ENCODE measurements at places on chromosomes 3 and 15.

DNA sequence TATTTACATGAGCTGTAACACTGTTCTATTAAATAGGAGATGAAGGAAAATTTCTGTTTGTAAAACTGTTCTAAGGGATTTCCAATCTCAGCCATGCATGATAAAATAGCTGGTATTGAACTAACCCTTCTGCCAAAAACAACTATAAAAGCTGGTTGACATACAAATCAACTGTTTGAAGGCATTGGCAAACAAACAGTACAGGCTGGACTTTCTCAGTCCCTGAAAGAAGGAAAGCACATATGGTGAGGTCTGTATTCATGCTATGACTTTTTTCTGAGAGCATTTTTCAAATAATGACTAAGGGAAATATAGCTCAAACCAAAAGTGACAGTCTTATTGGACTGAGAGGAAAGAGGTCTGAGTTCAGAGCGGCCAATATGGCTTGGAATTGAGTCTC, 117.0 kb upstream of the CCDC54 start:
- H3K27me3 ChIP-seq, result peaks cover 37% of the 10 kb centered on the region
- no peak overlapping the region for H3K4me3 ChIP-seq

DNA sequence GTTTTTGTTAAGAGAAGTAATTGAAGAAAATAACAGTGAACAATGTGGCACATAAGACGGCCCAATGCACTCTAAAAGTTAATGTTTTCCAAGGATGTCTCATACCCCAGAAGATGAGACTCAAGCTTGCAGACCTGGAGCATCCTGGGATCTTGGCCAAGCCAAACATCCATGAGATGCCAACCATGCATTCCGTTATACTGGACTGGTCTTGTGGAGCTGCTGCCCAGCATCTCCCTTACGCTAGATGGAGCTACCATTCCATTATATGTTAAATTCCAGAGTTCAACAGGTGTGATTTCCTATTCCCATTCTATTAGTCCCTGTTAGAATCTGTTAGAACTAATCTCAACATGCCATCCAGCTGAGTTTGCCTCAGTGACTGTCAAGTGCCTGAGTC, 181.8 kb downstream of the PDCD6IP start:
- no peaks in the 10 kb centered on the region for H3K4me1 ChIP-seq
- no peaks in the 10 kb centered on the region for H3K27me3 ChIP-seq
- H3K27ac ChIP-seq, result no peak overlapping the region
- no peak for DNase-seq
- no peaks in the 10 kb centered on the region for H3K36me3 ChIP-seq

DNA sequence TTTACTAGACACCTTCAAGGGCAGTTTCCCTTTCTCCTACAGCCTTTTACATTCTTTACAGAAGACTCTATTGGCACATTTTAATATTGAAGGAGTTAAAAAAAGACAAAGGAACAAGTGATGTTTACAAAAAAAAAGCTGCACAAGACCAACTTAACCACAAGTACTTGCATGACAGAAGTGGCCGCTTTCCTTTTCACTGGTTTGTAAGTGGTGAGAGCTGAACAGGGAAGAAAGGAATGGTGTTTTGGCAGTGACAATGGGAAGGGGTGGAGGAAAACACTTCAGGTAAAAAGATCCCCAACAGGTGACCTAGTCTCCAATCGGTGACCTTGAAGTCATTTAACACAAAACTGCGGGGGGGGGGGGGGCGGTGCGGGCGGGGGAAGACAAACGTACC, 1.1 kb downstream of the WDR72 start:
- H3K4me3 ChIP-seq, result no peak overlapping the region
- H3K27ac ChIP-seq, result no peak overlapping the region
- peaks cover 27% of the 10 kb centered on the region for H3K27me3 ChIP-seq
- no peak for DNase-seq

GRCh38 chr3:173644086-173645082, 246.8 kb downstream of the NLGN1 start:
- no peaks in the 10 kb centered on the region for H3K36me3 ChIP-seq
- H3K4me1 ChIP-seq, result no peaks in the 10 kb centered on the region
- no peaks in the 10 kb centered on the region for H3K27me3 ChIP-seq
- no peak for DNase-seq

DNA sequence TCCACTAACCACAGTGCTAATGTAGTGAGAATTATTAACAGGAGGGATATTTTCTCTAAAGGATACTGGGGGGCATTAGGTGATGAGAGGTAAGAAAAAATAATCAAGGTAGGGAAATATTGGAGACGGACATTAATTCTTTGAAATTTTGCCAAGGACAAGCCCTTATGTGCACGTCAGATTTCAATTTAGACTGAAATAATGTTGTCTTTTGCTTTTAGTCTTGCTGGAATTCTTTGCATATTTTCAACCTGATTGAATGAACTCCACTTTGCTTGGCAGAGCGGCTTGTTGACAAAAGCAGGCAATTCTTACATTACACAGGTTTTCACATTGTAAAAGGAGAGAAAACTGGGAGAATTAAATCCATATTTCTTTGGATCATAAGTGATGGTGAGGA, 25.0 kb upstream of the C3orf52 start:
- no peaks in the 10 kb centered on the region for H3K36me3 ChIP-seq
- no peak overlapping the region for H3K27ac ChIP-seq
- H3K4me1 ChIP-seq, result peaks cover 7% of the 10 kb centered on the region
- DNase-seq, result no peak
- no peak overlapping the region for H3K4me3 ChIP-seq

DNA sequence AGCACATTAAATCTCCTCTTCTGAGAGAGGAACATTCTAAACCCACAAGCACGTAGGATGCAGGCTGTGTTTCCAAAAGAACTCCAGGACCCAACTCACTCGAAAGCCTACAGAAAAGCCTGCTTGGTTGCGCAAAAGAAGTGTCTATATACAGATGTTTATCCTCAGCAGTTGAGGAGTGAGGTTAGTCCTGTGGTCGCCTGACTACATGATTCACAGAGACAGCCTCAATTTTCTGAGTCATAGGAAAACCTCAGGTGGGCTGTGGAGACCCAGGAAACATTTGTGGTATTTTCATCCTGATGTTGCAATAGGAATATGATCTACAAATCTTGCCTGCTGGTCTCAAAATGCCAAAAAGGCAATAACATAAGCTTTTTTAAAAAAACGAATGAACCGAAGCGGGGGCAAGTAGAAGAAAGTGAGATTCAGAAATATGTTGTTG, 183.8 kb upstream of the THRB start:
- no peaks in the 10 kb centered on the region for H3K27me3 ChIP-seq
- DNase-seq, result no peak
- no peaks in the 10 kb centered on the region for H3K36me3 ChIP-seq

- no peak overlapping the region for H3K4me3 ChIP-seq
- no peaks in the 10 kb centered on the region for H3K4me1 ChIP-seq
Measured at GRCh38 chr3:146221276-146221675, 29.6 kb downstream of the PLSCR4 start.

DNA sequence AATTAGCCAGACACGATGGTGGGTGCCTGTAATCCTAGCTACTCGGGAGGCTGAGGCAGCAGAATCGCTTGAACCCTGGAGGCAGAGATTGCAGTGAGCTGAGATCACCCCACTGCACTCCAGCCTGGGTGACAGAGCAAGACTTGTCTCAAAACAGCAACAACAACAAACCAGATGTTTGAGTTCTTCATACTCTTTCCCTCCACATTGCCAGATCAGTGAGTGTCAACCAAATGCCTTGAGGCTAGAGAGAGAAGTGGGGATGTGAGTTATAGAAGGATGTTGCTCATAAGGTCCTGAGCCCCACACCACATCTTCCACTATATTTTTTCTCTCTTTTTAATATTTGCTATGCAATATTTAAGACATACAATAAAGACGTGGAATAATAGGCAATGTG, 19.8 kb downstream of the MAPKBP1 start:
- H3K27ac ChIP-seq, result peak overlapping the region; percentile 25
- peaks cover 40% of the 10 kb centered on the region for H3K4me1 ChIP-seq
- H3K27me3 ChIP-seq, result no peaks in the 10 kb centered on the region

GRCh38 chr15:23646165-23647000, 1.3 kb downstream of the MAGEL2 start:
- H3K36me3 ChIP-seq, result no peaks in the 10 kb centered on the region
- no peak overlapping the region for H3K4me3 ChIP-seq
- DNase-seq, result no peak
- no peaks in the 10 kb centered on the region for H3K4me1 ChIP-seq
- no peak overlapping the region for H3K27ac ChIP-seq

- no peaks in the 10 kb centered on the region for H3K36me3 ChIP-seq
- H3K4me3 ChIP-seq, result no peak overlapping the region
- no peak overlapping the region for H3K27ac ChIP-seq
- peaks cover 38% of the 10 kb centered on the region for H3K27me3 ChIP-seq
Measured at GRCh38 chr3:167882057-167882667, 146.6 kb downstream of the SERPINI1 start.

GRCh38 chr3:158352551-158352950, 218.4 kb upstream of the MLF1 start:
- no peak overlapping the region for H3K4me3 ChIP-seq
- no peak for DNase-seq
- no peak overlapping the region for H3K27ac ChIP-seq
- peaks cover 2% of the 10 kb centered on the region for H3K36me3 ChIP-seq
- H3K4me1 ChIP-seq, result no peaks in the 10 kb centered on the region
- H3K27me3 ChIP-seq, result no peaks in the 10 kb centered on the region

DNA sequence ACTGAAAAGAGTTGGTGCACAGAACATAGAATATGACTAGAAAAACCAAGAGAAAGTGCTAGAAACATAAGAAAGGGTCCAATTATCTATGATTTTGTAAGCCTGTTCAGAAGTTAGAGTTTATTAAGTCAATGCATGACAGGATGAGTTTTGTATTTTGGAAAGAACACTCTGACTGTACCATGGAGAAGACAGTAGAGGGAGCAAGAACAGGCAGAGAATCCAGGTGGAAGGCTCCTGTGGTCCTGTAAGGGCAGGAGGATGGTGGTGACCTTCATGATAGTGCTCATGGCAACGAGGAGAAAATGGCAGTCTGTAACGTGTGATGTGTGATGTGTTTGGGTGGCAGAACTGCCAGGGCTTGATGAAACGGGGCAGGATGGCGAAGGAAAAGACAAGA, 249.1 kb downstream of the CTNNB1 start:
- no peak overlapping the region for H3K4me3 ChIP-seq
- H3K4me1 ChIP-seq, result no peaks in the 10 kb centered on the region
- H3K36me3 ChIP-seq, result no peaks in the 10 kb centered on the region
- no peaks in the 10 kb centered on the region for H3K27me3 ChIP-seq
- no peak for DNase-seq

DNA sequence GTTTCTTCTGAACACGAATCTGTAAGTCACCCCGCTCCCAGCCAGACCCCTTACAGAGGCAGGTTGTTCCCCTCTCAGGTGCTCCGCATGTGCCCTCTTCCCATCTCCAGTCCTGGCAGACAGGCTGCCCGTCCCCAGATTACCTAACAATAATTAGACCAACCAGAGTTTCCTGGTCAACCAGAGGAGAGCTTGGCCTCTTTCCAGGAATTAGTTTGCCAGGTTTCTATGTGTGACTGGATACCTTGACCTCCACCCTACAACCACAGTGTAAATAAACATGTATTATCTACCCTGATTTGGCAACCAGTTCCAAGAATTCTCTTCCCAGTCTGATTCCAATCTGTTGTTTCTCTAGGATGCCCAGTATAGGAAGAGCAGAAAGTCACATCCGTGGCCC, 178.0 kb upstream of the UMPS start:
- peaks cover 65% of the 10 kb centered on the region for H3K27me3 ChIP-seq
- H3K36me3 ChIP-seq, result no peaks in the 10 kb centered on the region
- no peaks in the 10 kb centered on the region for H3K4me1 ChIP-seq

GRCh38 chr3:110149763-110150162, 812.4 kb upstream of the DPPA4 start:
- H3K36me3 ChIP-seq, result no peaks in the 10 kb centered on the region
- H3K27me3 ChIP-seq, result no peaks in the 10 kb centered on the region
- H3K4me1 ChIP-seq, result no peaks in the 10 kb centered on the region
- no peak overlapping the region for H3K4me3 ChIP-seq
- DNase-seq, result no peak
- H3K27ac ChIP-seq, result no peak overlapping the region

DNA sequence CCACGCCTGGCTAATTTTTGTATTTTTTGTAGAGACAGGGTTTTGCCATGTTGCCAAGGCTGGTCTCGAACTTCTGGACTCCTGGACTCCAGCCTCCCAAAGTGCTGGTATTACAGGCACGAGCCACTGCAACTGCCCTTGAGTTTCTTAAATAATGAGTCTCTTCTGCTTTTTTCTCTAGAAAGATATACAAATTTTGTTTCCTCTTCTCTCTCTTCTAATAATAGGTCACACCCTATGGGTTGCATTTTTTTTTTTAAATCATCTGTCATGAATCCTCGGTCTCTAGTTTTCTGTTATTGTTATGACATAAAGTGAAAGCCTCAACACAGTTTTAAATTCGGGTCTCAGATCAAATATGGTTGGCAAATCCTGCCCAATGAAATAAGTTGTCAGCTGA, 111.2 kb downstream of the IL12A start:
- no peak for DNase-seq
- no peaks in the 10 kb centered on the region for H3K4me1 ChIP-seq
- H3K27me3 ChIP-seq, result peaks cover 26% of the 10 kb centered on the region
- H3K36me3 ChIP-seq, result no peaks in the 10 kb centered on the region
- H3K4me3 ChIP-seq, result no peak overlapping the region

GRCh38 chr3:44186111-44186672, 55.5 kb upstream of the TOPAZ1 start:
- H3K27me3 ChIP-seq, result peaks cover 64% of the 10 kb centered on the region
- no peak for DNase-seq
- H3K36me3 ChIP-seq, result no peaks in the 10 kb centered on the region
- no peaks in the 10 kb centered on the region for H3K4me1 ChIP-seq

- peaks cover 14% of the 10 kb centered on the region for H3K36me3 ChIP-seq
- H3K4me1 ChIP-seq, result peaks cover 68% of the 10 kb centered on the region
- H3K27ac ChIP-seq, result no peak overlapping the region
- DNase-seq, result no peak
- H3K27me3 ChIP-seq, result no peaks in the 10 kb centered on the region
- no peak overlapping the region for H3K4me3 ChIP-seq
Measured at GRCh38 chr3:72436863-72437592, 411.2 kb downstream of the SHQ1 start.
